ENCODE measurements at places on chromosomes 2 and 18. TPM values are rescaled to one million over a fixed set of nuclear protein-coding genes. Genes with fewer than 3 reads are reported as not detected.

ACOXL gene
- total RNA-seq = not detected

SIX2 gene
- total RNA-seq = 0.37 TPM

C1QL2 gene
- total RNA-seq = not detected

SF3B1 gene
- 287 TPM for total RNA-seq

PLEK gene
- total RNA-seq = 0.25 TPM

MTLN gene
- total RNA-seq = 86.7 TPM

ANKRD53 gene
- 0.12 TPM for total RNA-seq

STON1 gene
- total RNA-seq = 3.7 TPM

SCYGR6 gene
- not detected for total RNA-seq

SAG gene
- not detected for total RNA-seq

LIMS4 gene
- 0.94 TPM for total RNA-seq

All from M059J (cell line).